ENCODE measurements at places on chromosomes 5 and 9.
A peak's percentile ranks its signal among the peaks of the same experiment; 100 is the strongest.

DNA sequence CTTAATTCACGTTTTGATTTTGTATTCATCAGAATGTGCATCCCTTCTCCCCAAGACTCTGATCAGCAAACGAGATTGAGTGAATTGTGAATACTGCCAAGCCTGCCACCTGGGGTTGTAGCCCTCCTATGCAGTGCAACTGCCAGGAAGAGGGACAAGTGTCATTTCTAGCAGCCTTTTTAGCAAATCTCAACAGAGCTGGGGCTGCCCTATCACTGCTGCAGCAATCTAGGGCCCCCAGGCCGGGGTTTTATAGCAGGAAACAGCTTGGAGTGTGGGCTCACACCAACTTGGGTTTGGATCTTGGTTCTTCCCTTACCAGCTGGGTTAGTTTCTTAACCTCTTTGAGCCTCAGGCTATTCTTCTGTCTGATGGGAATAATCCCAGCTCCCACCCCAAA lies 4.0 kb downstream of the CSF1R start:
- no peak for DNase-seq

- DNase-seq: no peak
Observed at GRCh38 chr5:179836225-179837019, 15.7 kb downstream of the SQSTM1 start.

- no peak for DNase-seq
Observed at GRCh38 chr9:128271112-128271511, 4.7 kb downstream of the GOLGA2 start.

DNA sequence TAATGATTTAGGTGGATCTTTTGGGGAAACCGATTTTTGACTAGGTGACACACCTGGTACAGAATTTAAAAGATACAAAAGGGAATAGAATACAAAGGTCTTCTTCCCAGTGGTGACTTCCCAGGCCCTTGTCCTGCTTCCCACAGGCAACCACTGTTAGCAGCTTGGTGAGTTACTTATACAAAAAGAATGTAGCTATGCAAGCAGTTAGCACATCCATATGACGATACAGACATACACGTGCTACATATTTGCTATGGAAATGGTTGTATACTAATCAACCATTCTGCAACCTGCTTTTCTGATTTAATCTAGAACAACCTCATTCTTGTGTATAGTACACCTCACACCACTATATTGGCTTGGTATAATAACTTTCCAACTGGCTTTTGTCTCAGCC lies 51.0 kb downstream of the OTULIN start:
- DNase-seq: no peak

DNA sequence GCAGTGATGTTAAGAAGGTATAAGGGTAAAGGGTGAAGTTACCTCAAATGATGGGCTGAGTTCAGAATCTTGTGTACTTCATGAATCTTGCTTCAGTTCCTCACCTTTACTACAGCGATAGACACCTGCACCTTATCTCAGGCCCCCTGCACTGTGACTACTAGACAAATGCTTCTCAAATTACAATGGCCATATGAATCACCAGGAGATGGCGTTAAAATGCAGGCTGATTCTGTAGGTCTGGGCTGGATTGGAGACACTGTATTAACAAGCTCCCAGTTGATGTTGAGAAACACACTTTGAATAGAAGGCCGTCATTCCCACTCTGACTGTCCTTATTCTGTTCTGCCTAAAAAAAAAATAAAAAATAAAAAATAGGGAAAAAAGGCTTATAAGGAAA lies 29.8 kb downstream of the TARS1 start:
- DNase-seq: peak; percentile 79

- no peak for DNase-seq
Observed at GRCh38 chr9:14978022-14979000, 68.1 kb upstream of the FREM1 start.

- peak; percentile 16 for DNase-seq
Observed at GRCh38 chr5:20554001-20554400, 566.0 kb upstream of the CDH18 start.

- no peak for DNase-seq
Observed at GRCh38 chr9:6665628-6666027, 20.1 kb upstream of the GLDC start.

All from adipocyte (in vitro differentiated cells).